Cerebellar nuclear complex (tissue), 1 donor: ENCODE measurements at places on chromosomes 12 and 14.

DNA sequence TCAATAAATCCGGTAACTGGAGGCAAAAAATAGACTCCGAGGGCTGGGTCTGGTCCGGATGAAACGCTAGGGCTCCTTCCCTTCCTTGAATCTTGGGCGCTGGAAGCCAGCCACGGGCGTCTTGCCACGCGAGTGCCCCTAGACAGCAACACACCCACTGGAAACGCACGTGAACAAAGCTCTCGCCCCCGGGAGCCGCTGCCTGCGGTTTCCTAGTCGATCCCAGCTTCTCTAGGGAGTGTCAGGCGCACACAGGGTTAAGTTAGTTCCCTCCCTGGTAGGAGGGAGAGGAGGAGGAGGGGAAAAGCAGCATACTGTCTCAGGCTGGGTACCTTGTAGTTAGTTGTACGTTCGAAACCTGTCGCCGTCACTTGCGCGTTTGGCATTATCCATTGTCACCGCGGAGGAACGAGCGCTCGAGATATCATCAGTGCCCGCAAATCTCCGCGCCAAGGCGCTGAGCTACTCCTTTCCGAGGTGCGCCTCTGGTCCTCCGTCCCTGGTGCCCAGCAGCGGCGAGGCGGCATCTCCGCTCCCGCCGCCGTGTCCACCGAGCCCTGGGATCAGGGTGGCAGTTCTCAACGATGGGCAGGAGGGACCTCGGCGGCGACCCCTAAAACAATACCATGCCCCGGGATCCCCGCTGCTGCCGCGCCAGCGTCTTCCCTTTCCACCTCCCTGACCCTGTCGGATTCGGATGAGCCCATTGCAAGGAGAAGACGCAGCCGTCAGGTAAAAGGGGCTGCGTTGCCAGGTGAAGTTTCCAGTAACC is at the start of gene FLRT2:
FLRT2 (plus strand) TSS at position 342 of the 772 bp plus-strand sequence. CDS start 91,371 bp downstream, outside the sequence.
- no peak for DNase-seq

- DNase-seq: no peak
Measured at GRCh38 chr12:113587720-113588119, 116.0 kb upstream of the LHX5 start.

- DNase-seq: no peak
Measured at GRCh38 chr14:100388103-100389054, 65.2 kb downstream of the SLC25A47 start.

- no peak for DNase-seq
Measured at GRCh38 chr12:22722081-22722480, 97.1 kb downstream of the ETNK1 start.

GRCh38 chr14:35164849-35165248 is 42.5 kb downstream of the PRORP start:
- DNase-seq: no peak

DNA sequence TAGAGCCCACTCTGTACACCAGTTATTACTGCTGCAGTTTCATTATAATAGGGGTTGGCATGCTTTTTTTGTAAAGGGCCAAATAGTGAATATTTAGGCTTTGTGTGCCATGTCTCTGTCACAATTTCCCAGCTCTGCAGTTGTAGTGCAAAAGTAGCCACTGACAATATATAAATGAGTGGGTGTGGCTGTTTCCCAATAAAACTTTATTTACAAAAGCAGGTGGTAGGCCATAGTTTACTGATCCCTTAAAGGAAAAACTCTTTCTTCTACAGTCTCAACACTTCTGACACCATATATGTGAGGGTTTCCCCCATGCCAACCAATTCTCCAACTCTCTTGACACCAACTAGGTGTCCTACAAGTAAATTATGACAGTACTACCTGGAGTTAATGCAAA is 110.2 kb upstream of the NAP1L1 start:
- no peak for DNase-seq

- no peak for DNase-seq
Measured at GRCh38 chr12:101957252-101957959, 80.0 kb downstream of the DRAM1 start.

DNA sequence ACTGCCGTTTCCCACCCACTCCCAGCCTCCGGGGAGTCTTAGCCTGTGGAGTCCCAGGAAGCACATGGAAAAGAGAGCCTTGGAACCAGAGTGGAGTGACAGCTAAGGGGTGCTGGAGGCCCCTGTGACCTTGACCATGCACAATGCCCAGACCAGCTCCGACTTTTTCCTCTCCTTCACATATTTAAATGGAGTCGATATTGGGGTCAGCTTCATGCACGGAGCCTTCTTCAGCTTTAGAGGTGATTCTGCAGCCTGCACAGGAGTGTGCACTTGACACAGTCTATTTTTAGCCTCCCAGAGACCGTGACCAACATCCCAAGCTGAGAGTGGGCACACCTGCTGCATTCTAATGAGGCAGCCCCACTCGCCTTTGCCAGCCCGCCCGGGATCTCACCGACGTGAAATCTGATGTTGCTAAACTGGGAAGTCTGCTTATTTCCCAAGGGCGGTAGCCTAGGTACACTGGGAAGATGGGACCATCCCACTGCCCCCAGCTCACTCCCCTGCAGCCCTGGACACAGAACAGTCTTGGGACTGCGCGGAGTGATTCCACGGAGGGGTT is 47.5 kb downstream of the PRMT8 start:
- DNase-seq: no peak

GRCh38 chr12:113766879-113767878 is 198.9 kb downstream of the RBM19 start:
- DNase-seq: no peak

DNA sequence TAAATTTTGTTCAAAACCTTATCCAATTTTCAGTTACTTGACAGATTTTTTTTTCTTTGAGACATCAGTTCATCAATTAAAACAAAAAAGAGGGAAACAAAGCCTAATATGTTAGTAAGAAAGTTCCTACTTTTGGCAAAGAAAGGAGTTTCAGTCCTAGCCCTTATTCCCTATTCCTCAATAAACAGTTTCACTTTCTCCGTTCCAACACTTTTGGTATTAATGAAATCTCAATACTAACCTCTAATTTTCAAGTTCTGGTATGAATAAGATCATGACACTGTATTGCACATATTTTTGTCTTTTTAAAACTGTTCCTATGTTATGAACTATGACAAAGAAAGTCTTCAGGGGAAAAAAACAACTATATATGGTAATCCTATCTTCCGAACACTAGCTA is 48.4 kb downstream of the RPS6KA5 start:
- no peak for DNase-seq

- no peak for DNase-seq
Measured at GRCh38 chr14:90381011-90381786, 15.6 kb upstream of the CALM1 start.

GRCh38 chr12:50786498-50787231 is 22.8 kb downstream of the ATF1 start:
- no peak for DNase-seq

- no peak for DNase-seq
Measured at GRCh38 chr14:100027771-100028490, 37.3 kb upstream of the EVL start.

DNA sequence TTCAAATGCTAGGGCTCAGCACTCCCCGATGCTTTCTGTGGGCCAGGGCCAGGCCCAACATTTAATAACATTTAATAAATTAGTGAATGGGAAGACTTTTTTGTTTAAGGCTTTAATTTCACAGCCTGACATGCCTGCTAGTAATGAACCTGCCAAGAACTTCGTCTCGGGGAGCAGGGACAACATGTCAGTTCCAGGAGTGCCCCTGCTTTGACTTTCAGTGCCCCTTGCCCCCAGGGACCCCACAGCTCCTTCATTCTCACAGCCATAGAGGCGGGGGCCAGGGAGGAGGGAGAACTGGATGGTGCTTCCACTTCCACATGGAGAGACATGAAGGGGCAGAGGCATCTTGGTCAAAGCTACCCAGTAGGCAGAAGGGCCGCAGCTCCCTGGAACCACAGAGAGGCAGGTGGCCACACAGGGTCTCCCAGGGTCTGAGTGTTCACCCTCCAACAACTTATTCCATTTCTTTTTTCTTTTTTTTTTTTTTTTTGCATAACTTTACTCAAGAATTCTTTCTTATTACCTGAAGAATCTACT is 66.0 kb upstream of the DDX11 start:
- DNase-seq: no peak

DNA sequence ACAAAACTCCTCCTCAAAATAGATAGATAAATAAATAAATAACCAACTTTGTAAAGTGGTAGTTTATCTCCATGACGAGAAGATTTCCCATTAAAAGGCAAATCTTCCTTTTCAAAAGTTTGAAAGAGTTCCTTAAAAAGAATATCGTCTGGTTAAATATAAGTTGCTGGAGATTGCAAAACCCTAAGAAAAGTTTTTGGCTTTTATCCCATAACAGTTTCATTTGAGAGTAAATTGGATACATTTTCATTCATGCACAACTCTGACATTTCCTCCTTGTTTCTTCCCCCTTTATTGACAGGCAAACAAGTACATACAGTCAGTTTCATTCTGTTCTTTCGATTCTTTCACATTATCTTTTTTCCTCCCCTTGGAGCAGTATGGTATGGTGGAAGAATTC is 45.4 kb upstream of the BTG1 start:
- DNase-seq: no peak

DNA sequence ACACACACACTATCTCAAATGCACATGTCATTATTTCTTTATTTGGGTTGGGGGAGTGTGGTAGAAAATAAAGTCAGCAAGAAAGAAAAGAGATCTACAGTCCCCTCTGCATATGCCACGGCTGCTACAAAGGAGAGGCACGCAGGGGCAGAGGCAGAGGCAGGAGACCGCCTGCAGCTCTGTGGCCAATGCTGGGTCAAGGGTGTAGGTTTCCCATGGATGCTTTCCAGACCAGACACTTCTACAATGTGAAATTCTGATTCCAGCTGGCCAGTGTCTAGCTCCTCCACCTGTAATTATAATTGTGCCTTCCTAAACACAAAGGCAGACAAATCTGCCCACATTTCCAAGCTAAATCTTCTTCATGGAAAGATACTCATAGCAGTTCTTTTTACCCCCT is 19.2 kb downstream of the VPS37B start:
- no peak for DNase-seq
